ENCODE measurements at places on chromosomes 11 and 22.

- DNase-seq = no peak
These were observed 164.3 kb downstream of the AASDHPPT start for GRCh38 chr11:106241601-106242257.

- DNase-seq = no peak
These were observed 53.6 kb upstream of the GRM5 start for GRCh38 chr11:89119426-89119825.

GRCh38 chr11:128614026-128614425 lies 26.7 kb upstream of the ETS1 start:
- DNase-seq = no peak

DNA sequence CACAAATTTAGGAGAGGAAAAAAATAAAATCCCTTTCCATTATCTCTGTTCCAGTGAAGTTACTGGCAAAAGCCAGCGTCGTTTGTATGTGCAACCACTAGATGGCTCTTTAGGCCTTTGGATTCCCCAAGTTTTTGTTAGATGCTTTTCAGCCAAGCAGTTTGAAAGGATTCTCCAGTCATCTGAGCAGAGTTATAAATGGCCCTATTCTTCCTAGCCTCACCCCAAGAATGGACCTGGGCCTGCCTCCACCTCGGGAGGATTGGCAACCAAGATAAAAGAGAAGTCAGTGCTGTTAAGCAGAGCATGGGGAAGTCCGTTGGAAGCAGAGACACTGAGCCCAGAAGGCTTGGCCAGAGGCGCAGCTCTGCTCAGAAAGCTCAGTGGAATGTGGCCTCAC lies 15.4 kb downstream of the FAM181B start:
- DNase-seq = no peak

GRCh38 chr11:70519117-70519516 lies 120.8 kb downstream of the CTTN start:
- no peak for DNase-seq

GRCh38 chr11:107598225-107599139 lies 7.5 kb downstream of the ELMOD1 start:
- DNase-seq = no peak

GRCh38 chr22:37218771-37219411 lies 6.6 kb upstream of the SSTR3 start:
- DNase-seq = no peak
